Cortex of kidney (tissue), 1 donor: ENCODE measurements at places on chromosomes 4 and X.

DNA sequence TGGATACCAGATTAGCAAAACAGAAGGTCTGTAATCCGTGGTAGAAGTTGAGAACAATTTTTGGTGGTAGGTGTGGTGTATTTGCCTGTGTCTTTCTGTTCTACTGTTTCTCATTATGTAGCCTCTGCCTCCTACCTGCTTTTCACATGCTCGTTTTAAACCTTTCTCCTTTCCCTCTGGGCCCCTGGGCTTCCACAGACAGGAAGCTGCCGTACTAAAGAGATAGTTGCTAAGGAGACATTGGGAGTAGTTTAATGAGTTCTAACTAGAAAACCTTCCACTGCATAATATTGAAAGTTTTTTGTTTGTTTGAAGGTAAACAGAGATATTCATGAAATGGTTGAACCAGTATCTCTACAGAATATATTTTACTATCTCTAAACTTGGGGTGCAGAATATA lies 107.8 kb downstream of the STOX2 start:
- DNase-seq: no peak

DNA sequence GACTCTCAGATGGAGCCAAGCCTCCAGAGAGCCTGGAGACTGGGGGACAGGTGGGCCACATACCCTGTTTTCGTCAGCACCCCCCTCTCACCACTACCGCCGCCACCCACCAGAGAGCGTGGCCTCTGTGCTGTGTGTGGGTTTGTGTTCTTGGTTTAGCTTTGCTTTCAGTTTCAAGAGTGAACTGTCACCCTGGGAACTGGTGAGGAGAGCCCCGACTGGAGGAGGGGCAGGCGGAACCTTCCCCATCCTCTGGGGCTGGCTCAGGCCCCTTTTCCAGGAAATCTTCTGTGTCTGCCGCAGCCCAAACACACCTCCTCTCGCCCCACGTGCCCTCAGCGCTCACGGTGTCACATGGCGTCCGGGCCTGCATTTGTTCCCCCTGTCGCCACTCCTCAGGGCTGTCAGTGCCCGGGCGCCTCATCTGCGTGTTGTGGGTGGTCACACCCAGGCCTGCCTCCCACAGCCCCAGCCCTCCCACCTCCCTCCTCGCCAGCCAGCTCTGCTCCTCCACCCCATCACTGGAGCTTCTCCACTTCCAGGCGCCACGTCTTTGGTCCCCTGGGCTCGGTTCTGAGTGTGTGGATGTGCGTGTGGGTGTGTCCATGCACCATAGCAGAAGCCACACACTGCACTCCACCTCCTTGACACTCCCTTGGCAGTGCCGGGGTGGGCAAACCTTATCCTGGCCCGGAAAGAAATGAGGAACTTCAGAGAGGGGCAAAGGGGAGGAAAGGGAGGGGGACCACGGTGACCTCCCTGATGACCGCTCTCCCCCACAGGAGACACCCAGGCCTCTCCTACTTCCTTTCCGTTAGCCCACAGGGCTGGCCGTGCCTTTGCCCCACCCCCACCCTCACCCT lies 27.8 kb downstream of the ELF4 start:
- no peak for DNase-seq

DNA sequence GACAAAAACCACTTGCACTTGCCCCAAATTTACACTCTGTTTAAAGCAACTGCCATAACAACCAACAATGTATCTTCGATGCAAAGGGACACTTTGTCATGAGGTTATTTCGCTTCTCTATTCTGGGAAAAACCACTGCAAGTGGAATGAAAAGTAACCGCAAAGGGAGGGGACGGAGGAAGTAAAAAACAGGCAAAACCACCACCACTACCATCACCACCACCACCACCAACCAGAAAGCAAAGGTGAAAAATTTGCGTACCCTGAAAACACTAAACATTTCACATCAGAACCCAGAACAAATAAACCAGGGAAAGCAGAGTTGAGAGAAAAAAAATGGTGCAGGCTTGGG lies 1.2 kb upstream of the N4BP2 start:
- DNase-seq: no peak

DNA sequence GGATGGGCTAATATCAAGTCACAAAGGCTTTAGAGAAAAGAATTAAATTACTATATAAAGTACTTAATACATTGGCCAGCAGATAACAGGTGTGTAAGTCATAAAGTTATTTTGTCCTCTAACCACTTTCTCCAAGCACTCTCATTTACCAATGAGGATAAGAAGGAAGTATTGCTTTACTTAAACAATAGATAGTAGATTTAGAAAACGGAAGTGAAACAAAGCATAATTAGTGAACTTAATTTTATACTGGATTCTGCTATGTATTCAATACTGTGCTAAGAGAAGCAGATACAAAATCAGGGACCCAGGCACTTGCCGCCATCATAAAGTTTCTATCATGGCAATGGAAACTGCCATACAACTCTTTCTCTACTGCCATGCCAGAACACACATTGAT lies 24.0 kb downstream of the AFM start:
- no peak for DNase-seq

- no peak for DNase-seq
Measured at GRCh38 chr4:7068883-7069282, 1.0 kb upstream of the GRPEL1 start.

DNA sequence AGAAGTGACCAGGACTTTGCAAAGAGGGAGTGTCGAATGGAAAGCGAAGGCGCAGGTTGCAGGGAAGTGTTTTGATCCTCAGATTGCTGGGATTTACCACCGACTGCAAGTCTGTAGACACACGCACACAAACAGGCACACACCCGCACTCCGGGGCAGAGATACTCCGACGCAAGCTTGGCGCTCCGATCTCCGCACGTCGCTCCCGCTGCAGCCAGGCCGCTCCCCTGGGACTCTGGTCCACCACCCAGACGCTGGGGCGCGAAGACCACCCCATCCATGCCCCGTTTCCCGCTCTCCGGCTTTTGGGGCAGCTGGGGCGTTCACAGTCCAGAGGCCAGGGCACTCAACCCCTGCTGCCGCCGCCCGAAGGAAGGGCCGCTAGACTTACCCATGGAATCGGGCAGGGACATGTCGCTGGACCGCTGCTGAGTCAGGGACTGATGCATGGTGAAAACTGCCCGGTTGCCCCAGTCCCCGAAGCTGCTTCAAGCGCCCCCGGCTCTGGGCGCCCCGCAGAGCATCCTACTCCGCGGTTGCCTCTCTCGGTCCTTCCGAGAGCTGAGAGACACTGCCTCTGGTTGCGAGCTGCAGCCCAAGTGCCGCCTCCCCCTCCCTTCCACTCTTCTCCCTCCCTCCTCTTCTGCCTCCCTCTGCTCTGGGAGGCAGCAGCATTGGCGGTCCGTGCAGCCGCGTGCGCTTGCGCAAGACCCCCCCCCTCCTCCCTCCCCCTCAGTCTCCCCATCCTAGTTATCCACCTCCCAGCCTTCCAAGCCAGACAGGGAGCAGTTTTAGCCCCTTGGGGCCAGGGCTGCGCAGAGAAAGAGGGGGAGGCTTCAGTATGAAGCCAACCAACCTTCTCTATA lies at the start of gene TMEM255A:
TSS of gene TMEM255A (minus strand) at position 601 of the 866 bp plus-strand sequence. CDS start at position 449, 152 bp downstream.
- DNase-seq: no peak

DNA sequence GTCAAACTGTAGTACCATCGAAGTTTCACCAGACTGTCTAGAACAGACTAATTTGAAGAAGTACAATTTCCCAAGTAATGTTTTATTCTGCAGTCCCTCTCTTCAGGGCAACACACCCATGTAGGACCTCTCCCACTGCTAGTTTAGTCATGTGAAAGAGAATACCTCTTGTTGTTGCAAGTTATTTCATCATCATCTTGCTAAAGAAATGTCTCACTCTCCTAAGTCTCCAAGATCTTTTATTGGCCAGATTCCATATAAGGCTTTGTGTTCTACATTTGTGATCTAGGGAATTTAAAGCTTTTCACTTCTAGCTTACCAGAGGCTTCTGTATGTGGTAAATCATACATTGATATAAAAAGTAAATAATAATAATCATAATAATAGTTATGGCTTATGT lies 745.3 kb upstream of the MAGEB2 start:
- DNase-seq: no peak

DNA sequence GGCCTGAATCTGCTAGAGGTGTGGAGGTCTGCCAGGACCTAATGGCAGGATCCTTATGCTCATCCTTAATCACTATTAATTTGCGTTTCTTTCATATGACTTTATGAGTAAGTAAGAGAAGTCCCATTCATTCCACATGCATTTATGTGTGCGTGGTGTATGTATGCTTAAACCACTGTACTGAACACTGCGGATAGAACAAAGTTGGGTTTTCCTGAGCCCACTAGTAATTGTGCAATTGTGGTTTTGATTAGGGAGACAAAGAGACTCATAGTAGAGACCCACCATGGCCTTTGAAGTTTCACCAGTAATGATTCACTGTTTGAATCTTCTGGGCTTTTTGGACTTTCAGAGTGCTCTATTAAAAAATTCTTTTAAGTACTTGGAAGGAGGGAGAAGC lies 498.5 kb upstream of the DIPK2B start:
- no peak for DNase-seq

DNA sequence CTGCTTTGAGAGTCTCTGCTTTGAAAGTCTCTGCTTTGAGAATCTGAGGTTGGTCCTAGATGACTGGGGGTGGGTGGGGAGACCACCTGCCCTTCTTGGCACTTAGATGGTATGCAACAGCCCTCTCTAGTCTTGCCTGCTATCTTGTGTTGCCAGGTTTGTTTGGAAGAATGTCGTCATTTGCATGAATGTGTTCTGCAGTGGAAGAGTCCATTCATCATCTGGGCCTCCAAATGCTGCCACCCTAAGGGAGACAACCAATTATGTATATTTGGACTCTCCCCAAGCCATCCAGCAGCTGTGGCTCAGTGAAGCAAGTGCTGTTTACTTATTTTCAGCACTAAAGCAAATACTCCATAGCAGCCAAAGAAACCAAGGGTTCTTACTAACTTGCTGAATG lies 44.6 kb upstream of the TRPC5OS start:
- no peak for DNase-seq

GRCh38 chr4:144820728-144821085 lies 174.8 kb downstream of the HHIP start:
- DNase-seq: no peak

- no peak for DNase-seq
Measured at GRCh38 chr4:41866799-41867677, 68.2 kb upstream of the TMEM33 start.
